Camera-type eye (tissue), 1 donor: ENCODE measurements at places on chromosomes 6 and 20. TPM values are rescaled to one million over a fixed set of nuclear protein-coding genes. Genes with fewer than 3 reads are reported as not detected.

The UBD gene
- not detected for total RNA-seq

The EDN3 gene
- 45.3 TPM for total RNA-seq

The SRSF12 gene
- 18.0 TPM for total RNA-seq

The MTFR2 gene
- total RNA-seq: 1.1 TPM

The SIGLEC1 gene
- total RNA-seq: 3.1 TPM

The ATP6V1G2 gene
- 19.2 TPM for total RNA-seq

The LZTS3 gene
- 18.7 TPM for total RNA-seq

The RALGAPB gene
- 69.7 TPM for total RNA-seq

The PAQR8 gene
- 24.4 TPM for total RNA-seq

The DYNLT2 gene
- 6.4 TPM for total RNA-seq

The SLC22A7 gene
- not detected for total RNA-seq

The LY6G6F gene
- total RNA-seq: not detected

The BRD2 gene
- total RNA-seq: 125 TPM

The ZSCAN23 gene
- total RNA-seq: 26.7 TPM

The VSTM2L gene
- 25.0 TPM for total RNA-seq

The PSORS1C2 gene
- not detected for total RNA-seq

The TBCC gene
- 65.2 TPM for total RNA-seq

The SAMD3 gene
- 7.9 TPM for total RNA-seq

The ADGRF5 gene
- total RNA-seq: 28.0 TPM

The CUTA gene
- 76.4 TPM for total RNA-seq

The RTN4IP1 gene
- total RNA-seq: 4.8 TPM
